ENCODE measurements at places on chromosomes 13 and 19.
A peak's percentile ranks its signal among the peaks of the same experiment; 100 is the strongest.

DNA sequence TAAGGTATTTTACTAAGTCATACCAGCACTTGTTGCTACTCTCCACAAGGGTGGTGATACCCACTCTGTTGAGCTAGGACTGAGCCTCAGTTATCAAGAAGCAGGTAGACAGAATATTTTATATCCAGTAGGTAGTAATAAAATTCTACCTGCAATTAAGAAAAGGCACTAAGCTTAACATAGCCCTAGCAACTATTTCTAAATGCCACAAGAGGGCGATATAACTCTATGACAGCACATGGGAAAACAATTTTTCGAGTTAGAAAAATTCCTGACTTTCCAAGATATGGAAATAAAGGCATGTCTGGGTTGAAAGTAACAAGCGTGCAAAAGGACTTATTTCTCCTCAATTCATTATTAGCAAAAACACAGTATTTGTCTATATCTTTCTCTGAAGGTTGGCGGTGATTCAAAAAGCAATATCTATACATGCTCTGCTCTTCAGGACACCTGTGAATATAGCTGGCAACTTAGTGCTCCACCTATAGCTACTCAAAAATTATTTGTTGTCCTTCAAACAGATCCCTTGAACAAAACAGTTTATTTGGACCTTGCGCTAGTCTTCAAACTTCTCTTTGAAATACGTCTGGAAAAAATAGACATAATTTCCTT, 14.7 kb downstream of the CCDC169 start:
- peak; percentile 15 for DNase-seq

DNA sequence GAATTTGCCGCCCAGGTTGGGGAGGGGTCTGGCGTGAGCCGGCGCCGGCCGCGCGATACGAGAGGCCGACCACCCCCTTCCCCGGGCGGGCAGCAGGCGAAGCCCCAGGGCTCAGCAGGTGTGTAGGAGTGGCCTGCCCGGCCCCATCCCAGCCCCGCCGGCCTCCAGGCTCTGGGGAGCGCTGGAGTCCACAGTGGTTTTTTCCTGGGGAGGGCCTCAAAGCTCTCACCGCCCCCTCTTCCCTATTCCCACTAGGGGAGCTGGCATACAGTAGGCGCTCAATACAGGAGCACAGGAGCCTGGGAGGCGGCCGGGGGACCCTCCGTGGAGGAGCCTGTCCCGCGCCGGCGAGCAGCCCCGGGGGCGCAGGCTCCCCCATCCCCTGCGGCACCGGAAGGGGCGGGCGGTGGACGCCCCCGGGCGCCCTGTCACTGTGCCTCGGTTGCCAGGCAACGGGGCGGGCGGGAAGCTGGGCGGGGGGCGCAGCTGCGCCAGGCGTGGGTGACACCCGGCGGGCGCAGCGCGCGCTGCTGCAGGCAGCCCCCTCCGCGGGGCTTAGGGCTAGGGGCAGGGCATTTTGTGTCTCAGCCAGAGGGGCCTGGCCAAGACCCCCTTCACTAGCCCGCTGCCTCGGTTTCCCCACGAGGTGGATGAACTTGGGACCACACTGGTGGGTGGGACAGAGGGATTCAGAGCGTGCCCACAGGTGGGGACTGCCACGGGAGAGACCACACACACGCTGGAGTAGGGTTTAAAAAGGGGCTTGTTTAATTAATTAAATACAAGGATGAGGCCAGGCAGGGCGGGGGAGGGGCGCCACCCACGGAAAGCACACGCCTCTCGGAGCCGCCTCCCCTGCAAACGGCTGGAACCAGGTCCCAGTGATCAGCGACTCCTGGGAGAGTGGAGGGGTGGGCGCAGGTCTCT, 3.6 kb upstream of the REXO1 start:
- DNase-seq = no peak

DNA sequence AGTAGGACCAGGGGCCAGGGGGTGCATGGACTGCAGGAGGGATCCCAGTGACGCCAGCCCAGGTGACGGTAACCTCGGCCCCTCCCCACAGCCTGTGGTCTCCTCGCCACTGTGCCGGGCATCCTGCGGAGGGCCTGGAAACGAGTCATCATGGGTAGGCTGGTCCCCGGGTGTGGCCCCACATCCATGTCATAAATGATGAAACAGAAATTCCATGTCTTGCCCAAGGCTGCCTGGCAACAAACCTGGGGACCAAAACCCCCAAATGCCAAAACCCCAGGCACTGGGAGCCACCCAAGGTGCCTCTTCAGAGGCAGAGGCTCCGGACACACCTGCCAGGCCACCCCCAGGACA, 20.9 kb downstream of the MAP2K2 start:
- no peak for DNase-seq

GRCh38 chr13:67221630-67222226, 8.4 kb downstream of the PCDH9 start:
- no peak for DNase-seq

GRCh38 chr19:7101498-7102253, 32.2 kb downstream of the ZNF557 start:
- no peak for DNase-seq

GRCh38 chr13:35499196-35499662, 22.7 kb upstream of the MAB21L1 start:
- DNase-seq = no peak

DNA sequence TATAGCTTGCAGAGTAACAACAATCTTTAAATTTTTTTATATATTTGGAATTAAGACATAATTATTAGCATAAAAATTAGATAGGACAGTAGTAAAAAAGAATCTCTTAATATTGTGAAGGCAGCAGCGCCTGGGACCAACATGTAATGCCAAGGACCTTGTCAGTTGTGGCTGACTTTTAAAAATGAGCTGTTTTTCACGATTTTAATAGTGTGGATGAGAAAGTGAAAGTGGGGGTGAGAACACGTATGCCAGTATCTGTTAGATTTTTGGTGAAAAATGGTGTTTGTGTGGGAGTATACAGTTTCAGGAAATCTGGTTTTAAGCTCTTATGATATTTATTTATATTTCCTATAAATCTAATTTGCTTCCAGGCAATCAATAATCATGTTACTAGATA, 125.2 kb downstream of the LMO7 start:
- DNase-seq = no peak

- no peak for DNase-seq
Observed at GRCh38 chr19:52665529-52665928, 27.4 kb upstream of the ZNF83 start.

DNA sequence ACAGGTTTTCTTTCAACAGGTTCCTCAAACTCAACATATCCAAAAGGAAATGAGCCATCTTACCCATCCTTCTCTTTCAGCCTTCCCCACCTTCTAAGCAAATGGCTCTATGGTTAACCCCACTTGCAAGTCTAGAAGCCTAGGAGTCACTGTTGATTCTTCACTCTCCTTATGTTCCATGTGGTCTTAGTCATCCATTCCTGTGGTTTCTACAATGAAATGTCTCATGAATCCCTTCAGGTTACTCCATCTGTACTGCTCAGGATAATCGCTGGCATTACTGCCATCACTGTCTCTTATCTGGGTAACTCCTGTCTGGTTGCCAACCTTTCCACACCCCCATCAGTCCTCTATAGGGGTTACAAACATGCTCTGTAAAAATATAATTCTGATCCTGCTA, 381.3 kb downstream of the ENOX1 start:
- DNase-seq = peak; percentile 19

DNA sequence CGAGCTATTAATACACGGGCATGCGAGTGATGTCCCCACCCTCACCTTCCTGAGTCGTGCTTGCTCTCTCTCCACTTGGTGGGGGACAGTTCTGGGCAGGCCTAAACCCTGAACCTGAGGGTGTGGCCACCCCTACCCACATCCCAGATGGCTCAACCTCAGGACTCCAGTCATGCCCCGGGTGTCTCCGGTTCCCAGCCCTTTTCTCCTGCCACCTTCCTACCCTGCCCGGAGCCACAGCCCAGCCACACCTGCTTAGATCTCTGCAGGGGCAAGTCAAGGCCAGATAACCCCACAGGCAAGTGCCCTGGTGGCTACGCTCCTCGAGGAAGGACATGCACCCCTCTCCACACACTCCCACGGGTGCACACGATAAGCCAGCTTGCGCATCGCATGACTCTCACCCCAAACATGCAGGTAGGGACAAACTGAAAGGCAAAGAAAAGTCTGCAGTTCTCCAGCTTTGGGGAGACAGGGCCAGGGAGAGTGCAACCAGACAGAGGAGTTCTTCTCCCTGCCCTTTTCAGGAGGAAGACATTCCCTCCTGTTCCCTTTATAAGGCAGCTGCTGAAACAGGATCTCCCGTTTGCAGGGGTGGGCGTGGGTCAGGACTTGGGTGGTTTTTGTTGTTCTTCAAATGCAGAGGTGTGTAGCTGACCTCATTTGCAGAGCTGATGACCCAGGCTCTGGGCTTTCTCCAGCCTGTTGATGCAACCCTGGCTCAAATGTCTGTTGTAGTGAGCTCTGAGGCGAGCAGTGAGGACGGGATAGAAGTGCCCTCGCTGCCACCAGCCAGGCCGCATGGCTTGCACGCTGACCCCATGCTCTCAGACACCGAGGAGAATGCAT, 88.6 kb downstream of the DPF1 start:
- DNase-seq = no peak

- no peak for DNase-seq
Observed at GRCh38 chr13:50831512-50831911, 12.0 kb downstream of the DLEU7 start.
